ENCODE measurements at places on chromosomes 7 and 10. TPM values are rescaled to one million over a fixed set of nuclear protein-coding genes. Genes with fewer than 3 reads are reported as not detected.

The ZEB1 gene
- 121 TPM for total RNA-seq

The POM121C gene
- 5.1 TPM for total RNA-seq

The CABCOCO1 gene
- total RNA-seq: not detected

The SERPINE1 gene
- 2,165 TPM for total RNA-seq

The NEBL gene
- 0.71 TPM for total RNA-seq

The DGKI gene
- 0.53 TPM for total RNA-seq

The AGFG2 gene
- total RNA-seq: 36.5 TPM

The PFKP gene
- total RNA-seq: 471 TPM

The LRRC18 gene
- total RNA-seq: not detected

The LRRC4 gene
- 0.40 TPM for total RNA-seq

- no peak for DNase-seq
Observed at GRCh38 chr7:36032361-36032818, 120.7 kb upstream of the EEPD1 start.

DNA sequence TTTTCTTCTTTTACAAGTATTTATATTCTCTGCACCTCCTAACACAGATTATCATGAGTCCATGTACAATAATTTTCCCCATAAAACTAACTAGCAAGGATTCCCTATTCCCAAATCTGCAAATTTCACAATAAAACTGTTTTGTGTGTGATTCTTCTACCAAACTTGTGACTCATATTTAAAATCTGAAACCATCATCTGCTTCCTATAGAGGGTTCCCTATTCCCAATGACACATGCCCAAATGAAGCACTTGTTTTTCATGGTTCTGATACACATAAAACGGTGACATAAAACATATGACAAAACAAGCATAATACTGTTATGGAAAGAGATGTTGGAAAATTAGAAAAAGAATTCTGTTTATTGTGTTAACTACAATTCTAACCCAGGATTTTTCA, 657.6 kb downstream of the PARD3 start:
- DNase-seq: no peak

DNA sequence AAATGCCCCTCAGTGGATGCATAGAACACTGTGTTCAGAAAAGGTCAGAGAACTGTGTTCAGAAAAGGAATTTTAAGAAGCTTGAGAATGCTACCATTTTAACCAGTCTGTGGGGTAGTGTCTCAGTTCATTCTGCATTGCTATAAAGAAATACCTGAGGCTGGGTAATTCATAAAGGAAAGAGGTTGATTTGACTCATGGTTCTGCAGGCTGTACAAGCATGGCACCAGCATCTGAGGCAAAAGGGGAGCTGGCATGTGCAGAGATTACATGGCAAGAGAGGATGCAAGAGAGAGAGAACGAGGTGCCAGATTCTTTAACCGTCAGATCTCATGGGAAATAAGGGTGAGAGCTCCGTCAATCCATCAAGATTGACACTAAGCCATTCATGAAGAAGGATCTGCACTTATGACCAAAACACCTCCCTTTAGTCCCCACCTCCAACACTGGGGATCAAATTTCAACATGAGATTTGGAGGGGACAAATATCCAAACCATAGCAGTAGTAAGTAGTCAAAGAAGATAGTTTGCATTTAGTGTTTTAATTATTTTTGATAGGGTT, 119.8 kb downstream of the FAM107B start:
- no peak for DNase-seq

GRCh38 chr10:11845113-11845512, 22.0 kb downstream of the PROSER2 start:
- DNase-seq: no peak

GRCh38 chr10:909831-910230, 21.7 kb downstream of the LARP4B start:
- no peak for DNase-seq

DNA sequence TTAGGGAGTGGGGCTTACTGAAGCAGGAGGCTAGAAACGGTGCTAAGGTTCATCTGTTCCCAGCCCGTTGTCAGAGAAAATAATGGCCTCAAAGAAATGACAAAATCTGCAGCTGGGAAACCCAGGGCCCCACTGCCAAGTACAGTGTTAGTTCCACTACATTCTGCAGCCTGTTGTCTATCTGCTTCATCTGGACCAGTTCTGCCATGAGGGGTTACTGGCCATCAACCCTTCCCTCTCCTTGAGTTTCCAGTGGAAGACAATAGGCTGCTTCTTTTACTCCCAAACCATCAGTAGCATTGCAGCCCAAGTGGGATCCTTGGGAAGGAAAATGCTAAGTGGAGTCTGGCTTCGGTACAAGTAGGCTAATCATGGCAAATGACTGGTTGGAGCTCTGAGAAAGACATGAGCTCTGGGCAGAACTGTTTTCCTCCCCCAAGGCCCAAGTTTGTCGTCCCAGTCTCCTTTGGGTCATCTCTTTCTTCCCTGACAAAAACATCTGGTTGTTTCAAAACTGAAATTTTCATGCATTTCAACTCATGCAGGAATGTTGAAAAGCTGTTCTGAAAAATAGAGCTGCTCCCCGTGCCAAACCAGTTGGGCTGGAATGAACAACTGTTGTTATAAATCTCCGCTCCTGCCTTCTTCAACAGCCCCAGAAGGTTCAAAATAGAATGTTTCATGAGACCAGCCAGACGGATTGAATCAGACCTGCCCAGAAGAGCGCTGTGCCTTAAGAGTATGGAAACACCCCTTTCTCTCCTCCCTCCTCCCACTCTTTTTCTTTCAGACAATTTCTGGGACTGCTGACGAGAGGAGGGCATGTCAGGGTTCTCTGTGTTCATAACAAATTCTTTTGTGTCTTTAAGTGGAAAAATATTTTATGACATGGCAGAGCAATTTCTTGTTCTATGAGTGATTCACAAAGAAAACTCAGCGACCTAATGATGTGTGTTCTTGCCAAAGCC, 116.6 kb downstream of the RAB18 start:
- DNase-seq: no peak

GRCh38 chr7:85714951-85715350, 528.1 kb upstream of the SEMA3D start:
- no peak for DNase-seq

GRCh38 chr7:122310119-122311021, 5.8 kb upstream of the FEZF1 start:
- no peak for DNase-seq

- DNase-seq: no peak
Observed at GRCh38 chr7:112421666-112422486, 28.4 kb upstream of the IFRD1 start.

DNA sequence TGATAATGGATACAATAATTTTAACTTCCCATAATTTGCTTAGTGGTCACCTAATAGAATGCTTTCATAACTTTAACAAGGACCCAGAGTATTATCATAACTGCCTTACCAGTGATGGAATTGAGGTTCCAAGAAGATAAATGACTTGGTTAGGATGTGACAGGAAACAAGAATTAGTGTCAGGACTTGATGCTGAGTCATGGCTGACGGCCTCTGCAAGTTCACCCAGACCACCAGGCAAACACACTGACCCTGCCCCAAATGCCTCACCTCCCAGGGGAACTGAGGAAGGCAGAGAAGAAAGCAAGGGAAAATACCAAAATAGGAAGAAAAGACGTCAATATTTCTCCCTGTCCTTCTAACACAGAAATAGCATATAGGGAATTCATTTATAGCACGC, 636.3 kb downstream of the PARD3 start:
- DNase-seq: no peak

DNA sequence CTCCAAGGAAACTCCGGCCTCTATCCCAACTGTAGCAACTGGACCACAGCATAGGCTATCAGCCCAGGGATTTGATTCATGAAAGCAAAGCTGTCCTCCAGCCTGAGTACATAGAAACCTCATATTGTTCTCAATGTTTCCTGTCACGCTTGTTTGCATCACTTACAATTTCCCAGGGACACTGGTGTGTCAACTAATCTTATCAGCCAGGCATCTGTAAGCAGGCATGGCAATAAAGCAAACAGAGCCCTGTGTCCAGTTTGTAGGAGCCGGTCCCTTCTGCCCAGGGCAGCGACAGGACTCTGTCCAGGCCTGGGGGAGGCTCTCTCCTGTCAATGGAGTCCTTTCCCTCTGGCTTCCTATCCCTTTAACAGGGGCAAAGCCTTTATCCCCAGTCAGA, 23.0 kb upstream of the CDHR3 start:
- DNase-seq: no peak

DNA sequence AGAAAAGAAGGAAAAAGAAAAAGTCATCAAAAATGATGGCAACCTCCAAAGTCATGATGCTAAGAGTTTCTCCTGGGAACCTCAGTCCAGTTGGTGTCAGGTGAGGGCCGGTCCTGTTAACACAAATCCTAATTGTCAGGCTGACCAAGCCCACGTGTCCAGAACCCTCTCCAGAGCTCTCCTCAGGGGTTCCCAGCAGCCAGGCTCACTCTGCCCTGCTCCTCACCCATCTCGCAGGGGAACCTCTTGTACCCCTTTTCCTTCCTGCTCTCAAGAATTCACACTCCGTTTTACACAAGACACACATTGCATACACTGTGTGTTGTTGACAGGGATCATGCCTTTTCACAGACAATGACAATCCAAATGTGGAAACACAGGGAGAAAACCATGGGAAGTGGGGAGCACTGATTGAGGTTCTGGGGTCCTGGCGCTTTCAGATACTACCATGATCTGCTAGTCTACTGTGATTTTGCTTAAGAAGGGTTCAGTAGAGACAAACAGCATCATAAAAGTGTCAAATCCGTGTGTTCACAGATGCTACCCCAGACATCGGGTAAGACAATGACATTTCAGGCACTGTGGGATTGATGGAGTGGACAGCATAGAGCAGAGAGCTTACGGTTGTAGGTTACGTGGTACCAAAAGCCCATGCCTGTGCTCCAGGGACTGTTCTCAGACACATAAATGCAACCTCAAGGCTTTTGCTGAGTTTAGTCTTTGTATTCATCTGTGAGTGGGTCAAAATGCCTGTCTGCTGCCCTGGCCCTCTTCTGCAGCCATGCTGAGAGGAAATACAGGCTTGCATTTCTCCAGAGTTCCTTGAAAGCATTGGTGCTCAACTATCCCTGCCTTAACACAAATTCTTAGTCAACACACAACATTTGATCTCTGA, 16.0 kb downstream of the IL2RA start:
- DNase-seq: no peak

- DNase-seq: no peak
Observed at GRCh38 chr10:49263591-49263990, 35.4 kb upstream of the C10orf71 start.

GRCh38 chr10:131354380-131354779, 42.9 kb upstream of the TCERG1L start:
- no peak for DNase-seq

GRCh38 chr10:69202332-69202731, 17.8 kb upstream of the HKDC1 start:
- DNase-seq: no peak

- DNase-seq: no peak
Observed at GRCh38 chr7:132141109-132141508, 435.2 kb downstream of the PLXNA4 start.

- peak; percentile 15 for DNase-seq
Observed at GRCh38 chr7:64098-64915, 128.1 kb upstream of the FAM20C start.

DNA sequence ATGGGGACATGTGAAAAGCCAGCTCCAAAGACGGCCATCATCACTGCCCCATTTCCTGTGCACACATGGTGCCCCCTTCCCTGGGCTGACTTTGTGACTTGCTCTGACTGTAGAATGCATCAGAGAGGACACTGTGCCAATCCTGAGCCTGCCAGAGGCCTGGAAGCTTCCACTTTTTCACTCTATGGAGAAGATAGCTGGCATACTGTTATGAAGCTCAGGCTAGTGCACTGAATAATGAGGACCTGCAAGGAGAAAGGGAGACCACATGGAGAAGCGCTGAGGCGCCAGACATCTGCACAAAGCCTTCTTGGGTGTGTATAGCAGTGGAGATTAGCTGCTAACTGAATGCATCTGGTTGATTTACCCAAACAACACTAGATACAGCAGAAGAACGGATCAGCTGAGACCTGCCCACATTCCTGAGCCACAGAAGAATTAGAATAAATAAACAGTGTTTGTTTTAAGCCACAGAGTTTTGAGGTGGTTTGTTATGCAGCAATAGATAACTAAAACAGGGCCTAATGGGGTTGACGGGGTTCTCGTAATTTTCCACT, 58.9 kb upstream of the C10orf90 start:
- DNase-seq: no peak

DNA sequence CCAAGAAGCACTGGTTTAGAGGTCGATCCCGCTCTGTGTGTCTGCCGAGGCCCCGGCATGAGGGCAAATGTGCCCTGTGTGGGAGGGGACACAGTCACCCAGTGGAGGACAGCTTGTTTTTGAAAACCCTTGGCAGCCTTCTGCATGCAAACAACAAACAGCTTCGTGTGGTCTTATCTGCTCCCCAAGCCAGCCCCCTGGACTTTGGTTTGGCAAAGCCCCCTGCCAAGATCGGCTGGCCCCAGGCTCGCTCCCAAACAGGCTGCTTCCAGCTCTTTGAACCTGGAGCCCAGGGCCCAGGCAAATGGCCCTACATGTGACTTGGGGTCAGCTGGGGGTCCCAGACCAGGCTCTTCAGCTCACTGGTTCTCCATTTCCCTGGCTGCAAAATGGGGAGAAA, 2.9 kb downstream of the ELN start:
- DNase-seq: no peak

GRCh38 chr10:35758076-35758475, 116.0 kb upstream of the FZD8 start:
- no peak for DNase-seq

DNA sequence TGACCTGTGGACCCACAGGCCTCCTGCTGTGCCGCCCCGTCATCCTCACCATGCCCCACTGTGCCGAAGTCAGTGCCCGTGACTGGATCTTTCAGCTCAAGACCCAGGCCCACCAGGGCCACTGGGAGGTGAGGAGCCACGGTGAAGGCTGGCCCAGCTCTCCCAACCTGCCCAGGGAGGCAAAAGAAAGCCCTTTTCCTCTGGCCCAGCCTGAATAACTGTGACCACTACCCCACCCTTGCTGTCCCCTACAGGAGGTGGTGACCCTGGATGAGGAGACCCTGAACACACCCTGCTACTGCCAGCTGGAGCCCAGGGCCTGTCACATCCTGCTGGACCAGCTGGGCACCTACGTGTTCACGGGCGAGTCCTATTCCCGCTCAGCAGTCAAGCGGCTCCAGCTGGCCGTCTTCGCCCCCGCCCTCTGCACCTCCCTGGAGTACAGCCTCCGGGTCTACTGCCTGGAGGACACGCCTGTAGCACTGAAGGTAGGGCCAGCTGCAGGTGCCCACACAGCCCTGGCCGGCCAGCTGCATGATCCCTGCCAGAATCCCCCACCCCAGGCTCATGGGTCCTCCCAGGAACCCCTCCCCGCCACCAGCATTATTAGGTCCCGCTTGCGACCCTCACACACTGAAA, 25.5 kb upstream of the SLC29A3 start:
- no peak for DNase-seq

DNA sequence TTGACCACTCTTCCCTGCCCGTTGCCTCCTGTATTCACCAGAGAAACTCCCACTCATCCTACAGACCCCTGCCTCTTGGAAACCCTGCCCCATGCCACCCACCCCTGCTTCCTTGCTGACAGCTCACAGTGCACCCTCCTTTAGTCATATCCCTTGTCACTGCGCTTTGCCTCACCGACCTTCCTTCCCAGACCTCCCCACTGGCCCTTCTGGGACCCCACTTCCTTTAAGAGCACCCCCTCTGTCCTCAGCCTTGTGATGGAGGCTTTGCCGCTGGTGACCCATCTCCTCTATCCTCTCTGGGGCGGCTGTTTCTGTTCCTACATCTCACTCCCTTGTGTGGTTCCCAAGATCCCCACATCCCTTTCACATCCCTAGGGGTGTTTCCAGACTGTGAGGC, 92.8 kb upstream of the ZMIZ1 start:
- no peak for DNase-seq

Data from pulmonary artery endothelial cell (primary cell).